Activated CD8-positive, alpha-beta T cell treated with anti-CD3 and anti-CD28 coated beads for 36 hours (primary cell): ENCODE measurements at places on chromosomes 4 and X.

- no peak for DNase-seq
Observed at GRCh38 chr4:92235731-92236130, 68.0 kb upstream of the GRID2 start.

DNA sequence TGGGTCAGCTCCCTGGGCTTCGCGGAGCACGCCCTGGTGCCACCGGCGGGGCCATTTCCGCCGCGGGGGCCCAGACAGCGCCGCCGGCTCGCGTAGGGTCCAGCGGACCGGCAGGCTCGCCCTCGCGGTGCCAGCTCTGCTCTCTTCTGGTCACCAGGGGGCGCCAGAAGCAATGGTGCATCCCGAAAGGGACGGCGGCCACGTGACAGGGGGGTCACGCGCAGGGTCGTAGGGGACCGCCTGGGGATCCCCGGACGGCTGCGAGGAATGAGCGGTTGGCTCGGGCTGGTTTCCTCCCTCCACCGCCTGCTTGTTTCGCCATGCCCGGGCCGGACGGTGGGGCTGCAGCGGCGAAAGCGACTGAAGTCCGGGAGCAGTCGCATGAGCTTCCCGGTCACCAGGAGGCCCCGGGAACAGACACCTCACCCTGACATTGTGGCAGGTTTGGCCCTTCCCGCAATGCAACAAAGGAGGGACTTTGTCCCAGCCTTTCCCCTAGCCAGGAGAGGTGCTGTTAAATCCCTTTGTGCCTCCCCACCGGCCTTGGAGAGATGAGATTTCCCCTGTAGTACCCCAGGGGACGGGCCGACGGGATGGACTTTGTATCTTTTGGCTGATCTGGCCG, 15.8 kb downstream of the ZCCHC12 start:
- peak; percentile 79 for DNase-seq

DNA sequence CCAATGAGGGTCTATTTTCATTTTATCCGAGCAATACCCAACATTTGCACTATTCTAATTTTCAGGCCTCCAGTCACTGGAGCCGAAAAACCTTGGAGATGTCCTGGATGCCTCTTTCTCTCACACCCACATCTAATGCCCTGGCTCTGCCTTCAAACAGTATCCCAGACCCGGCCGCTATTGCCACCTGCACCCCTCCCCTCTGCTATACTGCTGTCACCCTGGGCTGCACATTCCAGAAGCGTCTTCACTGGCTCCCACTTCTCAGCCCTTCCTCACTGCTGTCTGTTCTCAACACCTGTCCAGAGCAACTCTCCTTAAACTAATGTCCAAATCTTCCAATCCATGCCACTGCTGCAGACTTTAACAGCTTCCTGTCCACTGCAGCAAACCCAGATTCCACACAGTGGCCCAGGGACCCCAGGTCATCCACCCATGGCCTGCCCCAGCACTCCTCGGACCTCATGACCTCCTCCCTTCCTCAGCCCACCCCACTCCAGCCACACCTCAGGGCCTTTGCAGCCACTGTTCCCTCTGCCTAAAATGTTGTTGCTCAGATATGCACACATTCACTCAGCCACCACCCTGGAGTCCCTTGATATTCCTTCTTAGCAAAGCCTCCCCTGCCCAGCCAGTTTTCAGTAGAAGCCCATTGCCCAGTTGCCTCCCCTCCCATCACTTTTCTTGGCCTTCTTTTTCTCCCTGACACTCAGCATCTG, 30.5 kb upstream of the PPP2R2C start:
- no peak for DNase-seq

GRCh38 chr4:7973545-7973981, 33.9 kb upstream of the AFAP1 start:
- DNase-seq = peak; percentile 43

GRCh38 chr4:74539044-74539790, 94.3 kb downstream of the AREG start:
- DNase-seq = no peak

DNA sequence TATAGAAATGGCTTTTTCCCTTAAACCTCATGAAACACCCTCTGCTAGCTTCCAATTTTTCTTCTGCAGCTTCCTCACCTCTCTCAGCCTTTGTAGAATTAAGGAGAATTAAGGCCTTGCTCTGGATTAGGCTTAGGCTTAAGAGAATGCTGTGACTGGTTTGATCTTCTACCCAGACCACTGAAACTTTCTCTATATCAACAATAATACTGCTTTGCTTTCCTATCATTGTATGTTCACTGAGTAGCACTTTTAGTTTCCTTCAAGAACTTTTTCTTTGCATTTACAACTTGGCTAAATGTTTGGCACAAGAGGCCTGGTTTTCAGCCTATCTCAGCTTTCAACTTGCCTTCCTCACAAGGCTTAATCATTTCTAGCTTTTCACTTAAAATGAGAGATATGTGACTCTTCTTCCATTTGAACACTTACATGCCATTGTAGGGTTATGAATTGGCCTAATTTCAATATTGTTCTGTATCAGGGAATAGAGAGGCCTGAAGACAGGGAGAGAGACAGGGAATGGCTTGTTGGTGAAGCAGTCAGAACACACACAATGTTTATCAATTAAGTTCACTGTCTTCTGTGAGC, 28.2 kb downstream of the TMEM154 start:
- no peak for DNase-seq

DNA sequence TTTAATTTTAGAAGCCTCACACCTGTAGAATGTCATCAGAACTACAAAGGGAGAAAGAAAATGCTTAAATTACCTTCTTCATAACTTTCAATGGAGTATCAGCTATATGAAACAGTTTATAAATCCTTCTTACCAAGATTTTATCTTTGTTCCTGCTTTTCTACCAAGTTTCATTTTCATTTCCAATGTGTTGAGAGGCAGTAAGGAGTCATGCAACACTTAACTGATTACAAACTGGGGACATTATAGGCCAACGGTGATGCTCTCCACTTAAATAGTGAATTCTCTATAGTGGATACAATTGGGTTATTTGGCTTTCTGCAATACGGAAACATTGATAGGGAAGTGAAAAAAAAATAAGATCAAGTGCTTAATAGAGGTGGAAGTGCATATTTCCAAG, 145.2 kb upstream of the FTHL17 start:
- no peak for DNase-seq

DNA sequence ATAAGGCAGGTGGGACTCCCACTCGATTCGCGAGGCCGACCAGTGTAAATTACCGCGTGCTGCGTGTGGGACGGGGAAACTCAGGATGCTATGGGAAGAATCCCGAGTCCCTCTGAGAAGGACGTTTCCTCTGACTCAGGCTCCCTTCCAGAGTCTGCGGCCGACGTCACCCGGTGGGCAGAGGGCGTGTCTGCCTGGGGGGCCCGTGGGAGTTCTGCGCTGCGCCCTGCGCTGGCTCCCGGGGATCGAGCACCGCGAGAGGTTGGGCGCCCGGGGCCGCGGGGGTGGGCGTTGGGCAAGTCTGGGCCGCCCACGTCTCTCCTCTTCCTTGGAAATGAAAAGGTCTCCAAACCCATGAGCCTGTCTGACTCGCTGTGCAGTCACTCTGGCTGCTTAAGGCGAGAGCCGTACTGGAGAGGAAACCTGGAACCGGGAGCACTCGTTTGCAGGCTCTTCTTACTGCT, 568 bp downstream of the NIPAL1 start:
- DNase-seq = peak; percentile 63

GRCh38 chr4:164440199-164440598, 313.7 kb upstream of the SMIM31 start:
- no peak for DNase-seq

DNA sequence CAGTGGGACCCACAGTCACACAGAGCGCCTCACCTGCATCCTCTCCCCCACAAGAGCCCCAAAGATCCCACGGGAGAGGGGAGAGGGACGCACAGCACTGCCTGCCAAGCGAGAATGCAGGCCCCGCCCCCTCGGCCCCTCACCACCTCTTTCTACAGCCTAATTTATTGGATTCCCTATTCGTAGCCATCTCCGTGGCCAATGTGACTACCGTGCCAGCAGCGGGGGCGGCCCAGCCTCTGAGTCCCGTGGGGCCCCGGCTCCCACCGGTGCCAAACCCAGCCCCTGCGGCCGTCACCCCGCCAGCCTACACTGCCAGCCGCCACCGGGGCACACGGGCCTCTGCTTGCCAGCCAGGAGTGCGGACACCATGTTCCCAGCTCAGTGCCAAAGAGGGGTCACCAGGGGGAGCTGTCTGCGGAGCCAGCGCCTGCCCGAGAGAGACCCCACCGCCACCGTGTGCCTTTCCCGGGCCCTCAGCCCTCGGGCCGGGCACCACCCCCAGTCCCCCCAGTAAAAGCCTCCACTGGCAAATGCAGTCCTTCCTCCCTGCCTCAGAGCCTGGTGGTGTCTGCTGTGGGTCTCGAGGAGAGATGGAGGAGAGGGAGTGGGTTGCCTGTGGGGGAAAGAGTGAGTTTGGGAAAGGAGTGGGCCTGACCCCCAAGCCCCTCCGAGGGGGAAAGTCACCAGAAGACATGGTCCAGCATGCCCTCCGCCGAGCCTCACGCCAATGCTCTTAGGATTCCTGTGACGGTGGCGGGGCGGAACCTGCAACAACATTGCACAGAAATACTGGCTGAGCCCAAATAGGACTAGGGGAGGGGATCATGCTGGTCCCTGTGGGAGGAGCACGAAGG, 19.6 kb upstream of the PLXNB3 start:
- no peak for DNase-seq

GRCh38 chr4:180710628-180711337, 1532.4 kb upstream of the TENM3 start:
- no peak for DNase-seq

DNA sequence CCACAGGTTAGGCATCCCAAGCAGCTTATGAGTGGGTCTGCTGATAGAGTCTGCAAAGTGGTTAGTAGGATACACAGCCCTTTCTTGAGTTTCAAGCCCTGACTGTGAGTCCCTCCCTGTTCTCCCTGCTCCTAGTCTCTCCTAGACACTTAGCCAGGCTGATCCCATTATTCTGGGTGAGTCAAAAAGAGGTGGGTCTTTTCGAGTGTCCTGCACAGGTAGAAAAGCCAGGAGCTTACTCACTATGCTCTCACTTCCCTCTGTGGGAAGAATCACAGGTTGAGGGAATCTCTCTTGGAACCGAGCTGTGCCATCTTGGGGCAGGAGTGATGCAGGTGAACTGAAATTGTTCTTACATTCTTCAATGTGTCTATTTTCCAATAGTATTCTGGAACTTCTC, 29.7 kb downstream of the SCLT1 start:
- no peak for DNase-seq

DNA sequence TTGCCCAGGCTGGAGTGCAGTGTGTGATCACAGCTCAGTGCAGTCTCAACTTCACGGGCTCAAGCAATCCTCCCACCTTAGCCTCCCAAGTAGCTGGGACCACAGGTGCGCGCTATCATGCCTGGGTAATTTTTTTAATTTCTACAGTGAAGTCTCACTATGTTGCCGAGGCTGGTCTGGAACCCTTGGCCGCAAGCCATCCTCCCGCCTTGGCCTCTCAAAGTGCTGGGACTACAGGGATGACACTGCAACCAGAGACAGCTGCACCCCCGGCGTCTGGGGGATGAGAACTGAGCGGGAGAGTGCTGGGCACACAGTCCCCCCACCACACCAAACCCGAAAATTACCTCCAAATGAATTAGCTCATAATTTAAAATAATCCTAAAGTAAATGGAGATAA, 33.1 kb upstream of the GTPBP6 start:
- DNase-seq = no peak

GRCh38 chr4:68864438-68865187, 48.8 kb downstream of the UGT2B10 start:
- no peak for DNase-seq

DNA sequence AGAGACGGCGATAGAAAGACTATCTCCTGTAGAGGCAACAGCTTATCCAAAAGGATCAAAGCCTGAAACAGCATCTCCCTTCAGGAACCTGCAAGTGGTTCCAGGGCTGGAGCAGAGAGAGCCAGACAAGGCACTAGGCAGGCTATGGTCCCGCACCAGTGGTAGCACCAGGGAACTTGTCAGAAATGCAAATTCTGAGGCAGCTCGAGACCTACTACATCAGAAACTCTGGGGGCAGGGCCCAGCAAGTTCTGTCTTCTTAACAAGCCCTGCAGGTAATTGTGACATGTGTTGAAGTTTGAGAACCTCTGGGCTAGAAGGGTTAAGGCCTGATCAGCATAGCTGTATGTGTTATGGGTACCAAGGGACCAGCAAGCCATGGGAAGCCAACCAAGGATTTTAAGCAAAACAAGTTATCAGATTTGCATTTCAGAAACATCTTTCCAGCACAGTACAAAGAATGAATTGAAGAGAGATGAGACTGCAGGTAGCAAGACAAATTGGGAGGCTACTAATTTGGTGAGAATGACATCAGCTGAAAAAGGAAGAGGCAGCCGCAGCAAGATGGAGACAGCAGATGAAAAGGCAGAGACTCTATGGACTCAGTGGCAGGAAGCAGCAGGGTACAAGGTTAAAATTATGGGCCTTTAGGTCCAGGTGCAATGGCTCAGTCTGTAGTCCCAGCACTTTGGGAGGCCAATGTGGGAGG, 139.7 kb downstream of the TSPAN5 start:
- peak; percentile 15 for DNase-seq

- no peak for DNase-seq
Observed at GRCh38 chr4:94504545-94504944, 52.8 kb downstream of the PDLIM5 start.

DNA sequence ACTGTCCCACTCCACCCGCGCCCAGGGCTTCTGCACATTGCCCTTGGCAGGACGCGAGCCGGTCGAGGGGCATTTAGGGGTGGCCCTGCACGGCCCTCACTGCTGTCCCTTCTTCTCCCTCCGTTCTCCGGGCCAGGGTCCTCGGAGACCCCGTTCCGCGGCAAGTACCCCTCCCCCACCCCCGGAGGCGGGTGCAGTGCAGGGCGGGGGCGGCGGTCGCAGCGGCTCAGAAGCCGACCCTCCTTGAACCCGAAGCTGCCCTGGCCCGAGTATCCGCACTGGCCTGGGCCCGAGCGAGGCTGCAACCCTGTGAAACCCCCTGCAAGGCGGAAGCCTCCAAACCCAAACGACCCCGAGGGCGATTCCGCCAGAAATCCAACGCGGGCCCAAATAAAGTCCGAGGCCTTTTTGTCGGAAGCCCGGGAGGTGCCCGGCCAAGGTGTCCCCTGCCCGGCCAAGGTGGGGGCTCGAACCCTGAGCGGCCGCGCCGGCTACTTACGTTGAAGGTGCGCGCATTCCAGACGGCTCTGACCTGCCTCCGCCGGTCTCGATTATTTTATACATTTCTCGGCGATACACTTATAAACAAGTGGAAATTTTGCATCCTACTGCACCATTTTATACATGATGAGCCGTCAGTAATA, 53.1 kb upstream of the TMEM33 start:
- DNase-seq = no peak

DNA sequence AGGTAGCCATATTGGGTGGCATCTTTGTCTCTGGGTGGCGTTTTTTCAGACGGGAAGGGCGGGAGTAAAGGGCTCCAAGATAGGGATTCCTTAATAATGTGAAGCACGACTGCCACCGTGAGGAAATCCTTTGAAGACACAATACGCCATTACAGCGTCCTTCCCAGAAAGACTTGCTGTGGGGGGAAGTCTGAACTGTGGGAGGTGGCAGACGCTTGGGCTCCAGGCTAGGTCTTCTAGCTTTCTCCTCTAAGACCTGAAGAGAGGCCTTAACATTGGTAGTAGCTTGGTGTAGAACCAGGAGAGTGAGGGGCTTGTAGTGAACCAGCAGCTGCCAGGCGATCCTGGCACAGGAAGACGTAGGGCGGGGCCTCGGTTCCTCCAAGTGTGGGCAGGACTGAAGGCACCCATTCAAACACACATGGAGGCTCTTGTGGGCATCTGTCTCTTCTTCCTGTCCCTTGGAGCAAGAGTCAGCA, 197.3 kb downstream of the OR13H1 start:
- no peak for DNase-seq

- DNase-seq = no peak
Observed at GRCh38 chrX:153882086-153882498, 3.9 kb downstream of the L1CAM start.

- DNase-seq = no peak
Observed at GRCh38 chr4:120517966-120518365, 404.6 kb downstream of the PRDM5 start.

GRCh38 chrX:45422216-45422925, 221.7 kb upstream of the DIPK2B start:
- no peak for DNase-seq
